Thyroid gland (tissue), 4 donors: ENCODE measurements at places on chromosomes 3 and 15.

GRCh38 chr15:46126581-46126980 lies 491.8 kb downstream of the SQOR start:
- DNase-seq: no peak

GRCh38 chr15:99132634-99133287 lies 27.9 kb downstream of the SYNM start:
- DNase-seq: no peak

GRCh38 chr3:52733256-52733891 lies 27.5 kb downstream of the SPCS1 start:
- DNase-seq: no peak

GRCh38 chr3:97871186-97871585 lies 49.4 kb downstream of the CRYBG3 start:
- no peak for DNase-seq

DNA sequence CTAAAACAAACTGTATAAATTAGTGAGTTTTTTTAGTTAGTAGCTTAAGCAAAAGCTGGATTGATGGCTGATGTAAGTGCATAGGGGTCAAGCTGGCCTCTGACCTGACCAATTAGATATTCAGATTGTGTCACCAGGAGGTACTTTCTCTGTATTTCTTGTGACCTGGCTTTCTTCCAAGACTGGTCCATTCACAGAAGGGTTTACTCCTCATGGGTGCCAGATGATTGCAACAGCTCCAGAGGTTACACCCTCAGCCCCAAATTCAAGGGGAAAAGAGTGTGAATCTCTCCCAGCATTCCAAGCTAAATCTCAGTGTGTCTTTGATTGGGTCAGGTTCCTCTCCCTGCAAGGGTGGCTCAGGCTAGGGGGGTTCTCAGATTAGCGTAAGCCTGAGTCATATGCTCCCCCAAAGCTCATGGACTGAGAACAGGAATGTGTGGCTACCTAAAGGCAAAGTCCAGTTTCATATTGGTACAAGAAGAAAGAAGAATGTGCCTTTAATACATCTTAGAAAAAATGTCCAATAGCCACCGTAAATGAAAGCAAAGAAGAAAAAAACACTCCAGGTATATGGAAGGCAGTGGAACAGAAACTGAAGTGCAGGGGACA lies 16.5 kb downstream of the PML start:
- DNase-seq: no peak

- DNase-seq: no peak
Measured at GRCh38 chr15:66411190-66411589, 24.5 kb downstream of the MAP2K1 start.

GRCh38 chr3:73540969-73541740 lies 83.6 kb downstream of the PDZRN3 start:
- DNase-seq: no peak

- DNase-seq: no peak
Measured at GRCh38 chr3:116443191-116443661, 2.1 kb downstream of the LSAMP start.

GRCh38 chr15:26113296-26113695 lies 250.2 kb upstream of the ATP10A start:
- no peak for DNase-seq

- DNase-seq: no peak
Measured at GRCh38 chr3:163879172-163879571, 1199.1 kb downstream of the SI start.

GRCh38 chr15:80773122-80773551 lies 6.0 kb upstream of the CEMIP start:
- DNase-seq: no peak

- no peak for DNase-seq
Measured at GRCh38 chr3:36212251-36212650, 168.1 kb upstream of the STAC start.

DNA sequence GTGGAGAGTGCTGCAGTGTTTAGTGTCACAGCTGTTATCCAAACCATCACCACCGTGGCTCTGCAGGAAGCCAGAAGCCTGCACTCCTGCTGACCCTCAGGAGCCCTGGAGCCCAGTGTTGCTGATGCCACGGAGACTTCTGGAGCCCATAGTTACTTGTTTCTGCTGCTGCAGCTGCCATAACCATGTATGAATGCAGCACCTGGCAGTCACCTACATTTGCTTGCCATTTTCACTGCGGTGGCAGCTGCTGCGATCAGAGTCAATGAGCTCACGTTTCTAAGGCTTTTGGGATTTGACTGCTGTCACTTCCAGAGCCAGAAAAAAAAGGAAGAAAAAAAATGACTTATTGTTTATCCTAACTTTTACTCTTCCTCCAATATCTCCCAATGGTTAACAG lies 299.2 kb upstream of the THRB start:
- DNase-seq: no peak

- DNase-seq: no peak
Measured at GRCh38 chr3:172701751-172702150, 9.1 kb downstream of the NCEH1 start.

DNA sequence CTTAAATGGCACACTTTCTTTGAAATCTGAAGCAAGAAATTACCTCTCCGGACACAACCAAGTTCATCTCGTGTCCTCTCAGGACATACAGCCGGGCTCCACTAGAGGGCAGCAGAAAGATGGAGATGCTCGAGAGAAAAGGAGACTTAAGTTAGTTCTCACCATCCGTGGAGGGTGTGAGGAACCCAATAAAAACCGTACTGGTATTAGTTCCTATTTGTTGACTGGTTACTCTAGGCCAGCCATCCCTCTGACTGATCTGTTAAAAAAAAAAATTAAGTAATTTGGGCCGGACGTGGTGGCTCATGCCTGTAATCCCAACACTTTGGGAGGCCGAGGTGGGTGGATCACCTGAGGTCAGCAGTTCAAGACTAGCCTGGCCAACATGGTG lies 7.9 kb upstream of the CYP11A1 start:
- peak; percentile 81 for DNase-seq

DNA sequence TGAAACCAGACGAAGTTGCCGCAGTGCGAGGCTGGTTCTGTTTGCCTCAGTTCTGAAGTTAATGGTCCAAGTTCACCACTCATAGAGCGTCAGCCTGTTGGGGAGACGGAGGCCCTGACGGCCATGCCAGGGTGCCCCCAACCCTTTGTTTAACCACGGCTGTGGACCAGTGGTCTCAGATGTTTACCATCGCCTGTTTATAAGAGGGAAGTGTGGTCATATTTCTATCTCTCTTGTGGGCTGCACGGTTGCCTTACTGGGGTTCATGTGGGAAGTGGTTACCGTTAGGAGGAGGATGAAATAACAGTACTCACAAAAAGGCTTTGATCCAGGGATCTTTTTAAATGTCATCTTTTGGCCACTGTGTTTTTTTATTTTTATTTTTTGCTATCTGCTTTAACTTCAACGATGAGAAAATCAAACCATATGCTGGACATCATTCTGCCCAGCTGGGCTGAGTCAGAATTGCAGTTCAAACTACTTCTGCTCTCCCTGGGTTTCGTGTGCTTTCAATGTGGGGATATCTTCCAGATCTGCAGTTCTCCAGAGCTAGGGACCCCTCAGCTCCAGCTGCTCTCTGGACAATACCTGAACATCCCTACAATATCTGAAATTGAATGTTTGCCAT lies 17.8 kb downstream of the SMAD3 start:
- no peak for DNase-seq

DNA sequence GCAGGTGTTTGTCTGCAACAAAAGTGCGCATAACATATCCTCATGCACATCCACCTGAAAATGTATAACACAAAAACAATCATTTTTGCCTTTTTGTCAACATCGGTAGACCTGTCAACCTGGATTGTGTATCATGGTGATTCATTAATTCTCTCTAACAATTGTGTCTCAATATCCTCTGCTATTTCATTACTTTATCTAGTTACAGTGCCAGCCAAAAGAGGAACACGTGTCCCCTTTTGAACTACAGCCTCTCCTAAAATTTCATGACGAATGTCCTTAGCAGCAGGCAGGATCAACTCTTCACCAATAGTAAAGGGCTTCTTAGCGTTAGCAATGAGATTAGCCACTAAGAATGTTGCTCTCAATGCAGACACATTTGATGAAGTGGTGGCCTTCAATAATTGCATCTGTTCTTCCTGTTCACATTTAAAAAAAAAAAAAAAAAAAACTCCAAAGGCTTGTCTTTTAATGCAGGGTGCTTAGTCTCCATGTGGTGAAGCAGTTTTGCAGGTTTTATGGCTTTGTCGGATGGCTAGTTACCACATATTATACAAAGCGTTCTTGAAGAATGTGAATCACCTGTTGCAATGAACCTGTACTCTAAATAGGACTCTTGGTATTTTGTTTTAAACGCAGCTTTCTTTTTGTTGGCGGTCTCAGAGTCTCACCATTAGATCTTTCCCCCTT lies 45.7 kb upstream of the MCTP2 start:
- DNase-seq: no peak
